Natural killer cell treated with Interleukin-12 subunit alpha and Interleukin-12 subunit beta and Interleukin-15 and Interleukin-18, amount 100 ng/mL, for 72 hours (primary cell): ENCODE measurements at places on chromosomes 12 and 14.

DNA sequence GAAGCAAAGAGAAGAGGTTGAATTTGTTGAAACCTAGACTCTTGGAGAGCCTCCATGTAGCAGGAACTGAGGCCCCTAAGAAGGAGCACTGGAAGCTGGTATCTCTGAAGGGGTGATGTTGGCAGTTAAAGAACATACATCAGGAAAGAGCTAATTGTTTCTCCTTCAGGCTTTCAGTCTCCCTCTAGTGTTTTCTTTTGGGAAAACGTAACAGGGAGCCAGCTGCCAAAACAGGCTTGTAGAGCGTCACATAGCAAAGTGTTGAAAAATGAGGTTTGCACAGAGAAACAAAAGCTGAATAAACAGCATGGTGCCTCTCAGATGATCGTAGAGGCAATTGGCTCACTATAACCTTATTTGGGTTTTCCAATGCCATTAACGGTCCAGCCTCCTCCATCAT is 46.9 kb upstream of the CAND1 start:
- DNase-seq, result no peak

- DNase-seq, result no peak
Observed at GRCh38 chr14:77037215-77037937, 8.9 kb upstream of the IRF2BPL start.

DNA sequence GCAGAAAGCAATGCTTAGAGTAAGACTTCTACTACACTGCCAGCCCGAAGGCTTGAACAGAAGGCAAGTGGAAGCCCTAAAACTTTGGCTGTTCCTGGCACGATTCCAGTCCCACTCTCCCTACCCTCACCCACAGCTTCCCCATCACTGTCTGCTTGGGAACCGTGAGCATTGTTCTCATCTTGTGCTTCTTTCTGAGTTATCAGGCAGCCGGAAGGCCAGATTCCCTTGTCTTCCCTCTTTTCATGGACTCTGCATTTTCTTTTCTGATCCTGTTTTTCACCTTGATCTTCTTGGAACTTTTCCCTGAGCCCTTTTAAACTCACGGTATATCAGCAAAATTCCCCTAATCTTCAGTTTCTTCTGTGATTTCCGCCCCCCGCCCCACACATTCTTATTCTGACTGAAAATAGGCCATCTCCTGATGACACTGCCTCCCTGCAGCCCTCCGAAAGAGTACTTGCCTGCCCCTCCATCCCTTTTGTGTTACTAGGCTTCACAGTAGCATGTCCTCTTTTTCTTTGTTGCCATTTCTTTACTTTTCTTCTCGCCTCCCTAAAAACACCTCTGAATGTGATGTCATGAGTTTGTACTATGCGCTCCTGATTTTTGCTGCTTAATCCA is 29.9 kb downstream of the RCOR1 start:
- no peak for DNase-seq

GRCh38 chr12:67202011-67202677 is 67.0 kb upstream of the CAND1 start:
- DNase-seq, result no peak

DNA sequence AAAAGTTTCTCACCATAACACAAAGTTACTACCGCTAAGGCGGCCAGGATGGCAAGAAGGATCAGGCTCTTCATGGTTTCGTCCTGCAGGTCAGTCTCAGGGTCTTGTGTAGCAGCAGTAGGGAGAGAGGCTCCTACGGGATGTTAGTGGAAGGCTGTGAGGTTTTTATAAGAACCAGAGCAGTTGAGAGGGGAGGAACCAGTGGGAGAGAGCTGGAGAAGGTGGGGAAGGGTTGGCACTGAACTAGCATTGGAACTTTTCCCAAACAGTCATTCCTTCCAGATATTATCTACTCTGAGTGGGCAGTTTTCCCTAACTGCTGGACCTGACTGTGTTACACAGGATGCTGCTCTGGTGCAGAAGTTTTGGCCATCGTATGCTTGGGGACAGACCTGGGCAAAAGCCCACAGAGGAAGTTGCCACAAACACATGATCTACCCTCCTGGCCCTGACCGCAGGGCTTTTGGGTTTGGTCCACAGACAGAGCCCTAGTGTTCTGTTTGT is at the start of gene MGP:
Gene MGP, minus strand, starts transcription at position 137 of the 504 bp plus-strand sequence. Its CDS starts 63 bp downstream, at position 74.
- DNase-seq, result no peak

GRCh38 chr12:76029982-76030340 is 1.6 kb downstream of the PHLDA1 start:
- no peak for DNase-seq

GRCh38 chr12:129563266-129563665 is 340.6 kb downstream of the TMEM132D start:
- DNase-seq, result no peak

GRCh38 chr12:23482571-23482970 is 466.9 kb downstream of the SOX5 start:
- DNase-seq, result no peak

DNA sequence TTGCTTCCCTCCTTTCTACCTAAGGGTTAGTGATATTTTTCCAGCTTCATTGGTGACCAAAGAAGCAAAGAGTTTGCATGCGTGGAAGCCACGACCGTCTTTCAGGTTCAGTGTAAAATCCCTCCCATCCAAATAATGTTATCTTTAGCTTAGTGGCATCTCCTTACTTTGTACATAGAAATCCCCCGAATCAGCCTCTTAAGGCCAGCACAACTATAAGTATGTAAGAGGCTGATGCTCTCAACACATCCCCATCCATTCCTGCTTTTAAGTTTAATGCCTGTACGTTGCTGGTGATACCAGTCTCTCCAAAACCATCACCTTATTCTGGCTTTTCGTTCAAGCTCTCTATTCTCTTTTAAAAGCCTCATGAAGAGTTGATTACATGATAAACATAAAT is 14.6 kb downstream of the CDKN1B start:
- DNase-seq, result no peak

GRCh38 chr12:120496413-120497340 is 764 bp downstream of the DYNLL1 start:
- peak; percentile 67 for DNase-seq
